ENCODE measurements at places on chromosomes 7 and 10. TPM values are rescaled to one million over a fixed set of nuclear protein-coding genes. Genes with fewer than 3 reads are reported as not detected.

- no peaks in the 10 kb centered on the region for H3K36me3 ChIP-seq
- H3K27ac ChIP-seq, result no peak overlapping the region
- H3K4me1 ChIP-seq, result no peaks in the 10 kb centered on the region
- H3K4me3 ChIP-seq, result no peak overlapping the region
Measured at GRCh38 chr10:3692387-3692999, 92.5 kb downstream of the KLF6 start.

GRCh38 chr7:43463401-43463980 is 119.4 kb upstream of the STK17A start:
- H3K36me3 ChIP-seq, result no peaks in the 10 kb centered on the region
- DNase-seq, result no peak
- no peaks in the 10 kb centered on the region for H3K27me3 ChIP-seq
- no peak overlapping the region for H3K4me3 ChIP-seq

DNA sequence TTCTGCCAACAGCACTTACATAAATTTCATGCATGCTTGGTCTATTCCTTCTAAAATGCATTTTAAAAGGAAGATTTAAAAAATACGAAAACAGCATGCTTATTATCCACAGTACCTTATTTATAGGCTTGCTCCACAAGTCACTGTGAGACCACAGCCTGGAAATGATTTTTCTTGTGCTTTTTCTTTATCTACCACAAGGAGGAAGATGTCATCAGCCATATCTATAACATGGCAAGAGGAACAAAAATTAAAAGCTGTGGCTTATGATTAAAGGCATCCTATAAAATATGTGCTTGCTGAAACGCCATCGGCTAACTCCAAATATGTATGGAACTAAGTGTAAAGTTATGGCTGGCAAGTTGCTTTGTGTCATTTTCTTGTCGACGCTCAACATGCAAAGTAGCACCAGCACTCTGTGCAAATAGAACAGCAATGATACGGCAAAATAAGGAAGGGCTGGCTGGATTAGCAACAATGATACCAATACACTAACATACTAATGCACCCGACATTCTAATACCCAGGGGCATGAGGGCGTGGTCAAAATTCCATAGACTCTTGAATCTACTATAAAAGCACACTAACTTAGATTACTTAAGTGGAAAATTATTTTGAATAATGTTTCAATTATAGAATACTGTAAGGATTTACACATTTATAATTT is 41.2 kb upstream of the AKR1E2 start:
- H3K4me1 ChIP-seq, result no peaks in the 10 kb centered on the region
- H3K27me3 ChIP-seq, result peaks cover 12% of the 10 kb centered on the region
- no peak overlapping the region for H3K27ac ChIP-seq
- no peak overlapping the region for H3K4me3 ChIP-seq
- no peak for DNase-seq

- no peak for DNase-seq
- H3K4me1 ChIP-seq, result no peaks in the 10 kb centered on the region
- H3K4me3 ChIP-seq, result no peak overlapping the region
- H3K36me3 ChIP-seq, result peaks cover 9% of the 10 kb centered on the region
- no peak overlapping the region for H3K27ac ChIP-seq
- H3K27me3 ChIP-seq, result no peaks in the 10 kb centered on the region
Measured at GRCh38 chr7:154987571-154987970, 15.4 kb downstream of the PAXIP1 start.

Gene CTBP2
- total RNA-seq, result 66.7 TPM

DNA sequence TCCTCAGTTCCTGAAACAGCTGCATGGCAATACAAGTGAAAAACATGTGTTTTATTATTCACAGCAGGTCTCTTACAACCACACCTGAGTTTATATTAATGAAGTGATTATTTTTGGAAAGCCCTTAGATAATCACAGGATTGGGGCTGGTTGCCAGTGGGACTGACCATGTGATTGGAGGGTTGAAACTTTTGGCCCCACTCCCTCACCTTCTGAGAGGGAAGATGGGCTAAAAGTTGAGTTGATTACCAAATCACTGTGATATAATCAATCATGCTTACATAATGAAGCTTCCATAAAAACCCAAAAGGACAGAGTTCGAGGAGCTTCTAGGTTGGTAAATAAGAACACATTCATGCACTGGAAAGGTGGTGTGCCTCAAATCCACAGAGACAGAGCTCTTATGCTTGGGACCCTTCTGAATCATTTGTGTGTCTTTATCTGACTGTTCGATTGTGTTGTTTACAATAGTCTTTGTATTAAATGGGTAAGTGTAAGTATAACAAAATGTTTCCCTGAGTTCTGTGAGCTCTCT is 393.9 kb downstream of the RPS24 start:
- no peaks in the 10 kb centered on the region for H3K4me1 ChIP-seq
- no peak overlapping the region for H3K4me3 ChIP-seq
- H3K27me3 ChIP-seq, result no peaks in the 10 kb centered on the region
- no peaks in the 10 kb centered on the region for H3K36me3 ChIP-seq
- no peak for DNase-seq
- H3K27ac ChIP-seq, result no peak overlapping the region

Gene GPR15LG
- total RNA-seq, result not detected

Gene CCDC146
- total RNA-seq, result 4.3 TPM

GRCh38 chr10:92122941-92123450 is 167.9 kb downstream of the CPEB3 start:
- H3K4me1 ChIP-seq, result peaks cover 33% of the 10 kb centered on the region
- no peaks in the 10 kb centered on the region for H3K36me3 ChIP-seq
- peak overlapping the region; percentile 76 for H3K27ac ChIP-seq
- H3K27me3 ChIP-seq, result no peaks in the 10 kb centered on the region

Gene PRSS1
- total RNA-seq, result not detected

- H3K36me3 ChIP-seq, result no peaks in the 10 kb centered on the region
- no peak overlapping the region for H3K4me3 ChIP-seq
- peaks cover 4% of the 10 kb centered on the region for H3K4me1 ChIP-seq
- no peaks in the 10 kb centered on the region for H3K27me3 ChIP-seq
- no peak for DNase-seq
Measured at GRCh38 chr10:113552014-113552413, 839 bp upstream of the HABP2 start.

DNA sequence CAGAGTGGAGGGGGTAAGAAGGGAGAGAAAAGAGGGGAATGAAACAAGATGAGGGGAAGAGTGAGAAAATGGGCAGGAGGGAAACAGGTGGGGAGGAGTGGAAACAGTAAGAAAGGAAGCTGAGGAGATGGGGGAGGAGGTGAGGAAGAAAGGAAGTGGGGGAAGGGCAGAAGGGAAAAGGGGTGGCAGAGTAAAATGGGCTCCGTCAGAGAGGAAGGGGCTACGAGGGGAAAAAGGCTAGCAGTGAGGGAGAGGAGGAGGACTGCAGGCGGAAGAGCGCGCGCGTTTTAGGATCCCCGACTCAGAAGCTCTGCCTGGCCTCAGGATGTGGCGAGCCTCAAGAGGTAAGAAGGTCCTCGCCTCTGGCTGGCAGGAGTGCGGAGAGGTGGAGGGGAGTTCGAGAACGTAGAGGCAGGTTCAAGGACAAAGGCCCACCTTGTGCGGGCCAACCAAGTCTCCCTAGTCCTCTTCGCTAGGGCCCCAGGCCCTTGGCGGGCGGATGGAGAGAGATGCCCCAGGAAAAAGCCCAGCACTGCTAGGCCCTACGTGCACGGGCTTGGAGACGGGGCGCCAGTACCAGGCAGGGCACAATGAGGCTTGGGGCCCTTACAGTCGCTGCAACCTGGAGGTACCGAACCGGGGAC is 5.8 kb upstream of the NKX2-3 start:
- no peak overlapping the region for H3K4me3 ChIP-seq
- DNase-seq, result no peak
- peaks cover 100% of the 10 kb centered on the region for H3K27me3 ChIP-seq
- H3K4me1 ChIP-seq, result peaks cover 4% of the 10 kb centered on the region

GRCh38 chr7:70354409-70355169 is 756.3 kb downstream of the AUTS2 start:
- H3K4me1 ChIP-seq, result no peaks in the 10 kb centered on the region
- no peak overlapping the region for H3K27ac ChIP-seq
- H3K36me3 ChIP-seq, result no peaks in the 10 kb centered on the region

DNA sequence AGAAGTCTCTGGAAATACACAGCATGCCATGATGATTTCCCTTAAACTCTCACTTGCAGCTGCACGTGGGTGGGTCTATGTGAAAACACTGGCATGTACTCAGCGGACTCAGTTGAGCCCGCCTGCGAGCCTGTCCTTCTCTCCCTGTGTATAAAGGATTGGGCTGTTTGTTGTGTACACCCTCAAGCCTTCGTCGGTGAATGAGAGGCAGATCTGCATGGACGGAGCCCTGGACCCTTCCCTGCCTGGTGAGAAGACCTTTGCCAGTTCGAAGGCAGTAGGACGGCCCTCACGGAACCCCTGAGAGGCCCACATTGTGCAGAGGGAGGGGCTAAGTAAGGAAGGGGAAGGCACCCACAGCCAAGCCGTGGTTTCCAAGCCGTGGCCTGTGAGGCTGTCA is 121.2 kb downstream of the WDFY4 start:
- peaks cover 27% of the 10 kb centered on the region for H3K4me1 ChIP-seq
- H3K4me3 ChIP-seq, result no peak overlapping the region
- no peak for DNase-seq

GRCh38 chr7:47846138-47846836 is 102.0 kb downstream of the PKD1L1 start:
- no peaks in the 10 kb centered on the region for H3K4me1 ChIP-seq
- no peak for DNase-seq
- no peak overlapping the region for H3K27ac ChIP-seq

Gene CTNNA3
- total RNA-seq, result 0.67 TPM

GRCh38 chr10:130175074-130175473 is 38.9 kb downstream of the GLRX3 start:
- H3K4me1 ChIP-seq, result no peaks in the 10 kb centered on the region
- no peaks in the 10 kb centered on the region for H3K27me3 ChIP-seq
- H3K4me3 ChIP-seq, result no peak overlapping the region
- no peak for DNase-seq
- H3K27ac ChIP-seq, result no peak overlapping the region

DNA sequence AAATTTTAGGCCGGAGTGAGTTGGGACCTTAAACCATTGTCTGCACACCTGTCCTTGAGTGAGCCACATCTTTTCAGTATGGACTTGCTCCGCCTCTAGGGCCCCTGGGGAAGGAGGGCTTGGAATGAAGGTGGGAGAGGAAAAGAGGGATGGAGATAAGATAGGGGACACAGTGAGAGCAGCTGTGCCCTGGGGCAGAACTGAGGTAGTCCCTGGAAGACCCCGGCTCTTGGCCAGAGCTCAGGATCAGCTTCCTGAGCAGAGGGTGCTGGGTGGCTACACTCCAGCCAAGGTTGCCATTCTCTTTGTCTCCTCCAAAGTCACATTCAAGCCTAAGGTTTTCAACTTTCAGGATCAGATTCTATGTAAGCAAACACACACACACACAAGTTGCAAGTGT is 82.0 kb downstream of the MKI67 start:
- H3K4me3 ChIP-seq, result no peak overlapping the region
- no peaks in the 10 kb centered on the region for H3K36me3 ChIP-seq
- DNase-seq, result no peak

Gene HSPB1
- total RNA-seq, result 494 TPM

Gene AKR1C4
- not detected for total RNA-seq

Gene CTTNBP2
- 6.3 TPM for total RNA-seq

DNA sequence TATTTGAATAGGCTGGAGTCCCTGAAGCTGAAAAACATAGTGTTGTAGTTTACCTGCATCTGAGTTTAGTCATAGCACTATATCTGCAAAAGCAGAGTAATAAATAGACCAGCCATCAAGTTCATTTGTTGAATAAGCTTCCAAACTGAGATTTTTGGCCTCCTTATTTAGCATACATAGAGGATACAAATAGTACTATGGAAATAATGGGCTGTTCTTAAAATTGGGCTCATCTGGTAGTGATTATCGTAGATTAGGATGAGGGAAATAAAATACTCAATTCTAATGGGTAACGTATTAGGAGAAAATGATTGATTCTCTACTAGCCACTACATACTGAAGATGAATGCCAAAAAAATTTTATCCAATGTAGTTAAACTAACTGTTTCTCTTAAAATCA is 41.4 kb upstream of the TMEM196 start:
- no peaks in the 10 kb centered on the region for H3K27me3 ChIP-seq
- H3K27ac ChIP-seq, result no peak overlapping the region
- DNase-seq, result no peak

Gene IMMP2L
- 22.0 TPM for total RNA-seq

DNA sequence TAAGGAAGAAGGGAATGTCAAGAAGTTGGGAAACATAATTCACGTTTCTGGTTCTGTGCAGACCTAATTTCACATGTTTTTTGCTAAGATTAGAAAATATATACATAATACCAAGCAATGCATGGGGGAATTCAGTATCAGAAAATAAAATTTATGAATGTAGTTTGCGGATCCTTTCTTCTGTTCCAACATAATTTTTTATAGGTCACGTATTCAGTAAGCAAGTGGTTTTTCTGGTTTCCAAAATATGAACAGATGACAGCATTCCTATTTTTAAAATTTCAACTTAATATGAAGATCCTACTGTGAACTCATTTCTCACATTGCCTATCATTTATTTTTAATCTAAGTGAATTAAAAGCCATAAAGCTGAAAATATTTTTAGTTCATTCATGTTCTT is 560.0 kb upstream of the NRG3 start:
- no peak for DNase-seq
- no peaks in the 10 kb centered on the region for H3K27me3 ChIP-seq
- H3K27ac ChIP-seq, result no peak overlapping the region
- no peak overlapping the region for H3K4me3 ChIP-seq
- H3K4me1 ChIP-seq, result no peaks in the 10 kb centered on the region
- no peaks in the 10 kb centered on the region for H3K36me3 ChIP-seq

Gene OR2A2
- total RNA-seq, result not detected

DNA sequence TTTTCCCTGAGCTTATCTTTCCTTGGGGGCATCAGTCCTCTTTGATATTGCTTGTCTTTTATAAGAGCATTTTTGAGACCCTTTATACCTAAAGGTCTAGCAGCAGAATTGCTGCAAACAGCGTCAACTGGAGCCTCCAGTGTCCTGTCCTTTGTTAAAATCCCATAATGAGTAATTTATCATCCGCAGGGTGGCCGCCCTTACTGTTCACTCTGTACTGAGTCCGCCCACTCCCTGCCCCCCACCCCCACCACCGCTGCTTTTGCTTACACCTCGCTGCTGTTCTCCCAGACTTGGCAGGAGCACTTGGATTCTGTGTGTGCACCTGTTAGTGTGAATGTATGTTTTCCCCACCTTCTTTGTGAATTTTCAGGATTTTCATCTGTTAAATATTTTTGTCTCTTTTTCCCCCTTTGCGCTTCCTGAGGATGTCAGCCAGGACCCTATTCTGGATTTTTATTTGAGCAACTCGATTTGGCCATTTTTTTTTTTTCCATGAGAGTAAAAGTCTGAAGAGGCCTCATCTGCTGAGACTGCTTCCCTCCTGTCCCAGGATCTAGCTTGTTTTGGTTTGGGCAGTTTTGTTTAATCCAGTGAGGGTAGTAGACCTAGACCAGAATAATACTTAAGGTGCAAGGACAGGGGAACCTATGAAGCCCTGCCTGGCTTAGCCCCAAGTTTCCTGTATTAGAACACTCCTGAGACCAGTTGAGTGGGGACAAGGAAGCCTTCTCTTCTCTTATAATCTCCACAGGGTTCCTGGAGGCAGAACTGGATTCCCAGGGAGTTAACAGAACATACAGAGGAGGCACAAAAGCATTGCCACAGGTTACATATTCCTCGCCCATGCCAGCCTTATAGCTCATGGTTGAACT is 8.2 kb downstream of the AGFG2 start:
- H3K4me3 ChIP-seq, result peak overlapping the region; percentile 2
- H3K36me3 ChIP-seq, result peaks cover 16% of the 10 kb centered on the region
- peak overlapping the region; percentile 77 for H3K27ac ChIP-seq
- H3K27me3 ChIP-seq, result no peaks in the 10 kb centered on the region

- H3K36me3 ChIP-seq, result no peaks in the 10 kb centered on the region
- no peaks in the 10 kb centered on the region for H3K4me1 ChIP-seq
- H3K4me3 ChIP-seq, result no peak overlapping the region
- no peak for DNase-seq
- no peaks in the 10 kb centered on the region for H3K27me3 ChIP-seq
Measured at GRCh38 chr7:132001146-132001545, 444.7 kb upstream of the PODXL start.

All from upper lobe of right lung (tissue), 1 donor.